ENCODE measurements at places on chromosomes 6 and 20.

GRCh38 chr6:161660666-161661571 is 387.1 kb upstream of the AGPAT4 start:
- DNase-seq = no peak

- no peak for DNase-seq
These were observed 562.3 kb upstream of the POU3F2 start for GRCh38 chr6:98272060-98272459.

DNA sequence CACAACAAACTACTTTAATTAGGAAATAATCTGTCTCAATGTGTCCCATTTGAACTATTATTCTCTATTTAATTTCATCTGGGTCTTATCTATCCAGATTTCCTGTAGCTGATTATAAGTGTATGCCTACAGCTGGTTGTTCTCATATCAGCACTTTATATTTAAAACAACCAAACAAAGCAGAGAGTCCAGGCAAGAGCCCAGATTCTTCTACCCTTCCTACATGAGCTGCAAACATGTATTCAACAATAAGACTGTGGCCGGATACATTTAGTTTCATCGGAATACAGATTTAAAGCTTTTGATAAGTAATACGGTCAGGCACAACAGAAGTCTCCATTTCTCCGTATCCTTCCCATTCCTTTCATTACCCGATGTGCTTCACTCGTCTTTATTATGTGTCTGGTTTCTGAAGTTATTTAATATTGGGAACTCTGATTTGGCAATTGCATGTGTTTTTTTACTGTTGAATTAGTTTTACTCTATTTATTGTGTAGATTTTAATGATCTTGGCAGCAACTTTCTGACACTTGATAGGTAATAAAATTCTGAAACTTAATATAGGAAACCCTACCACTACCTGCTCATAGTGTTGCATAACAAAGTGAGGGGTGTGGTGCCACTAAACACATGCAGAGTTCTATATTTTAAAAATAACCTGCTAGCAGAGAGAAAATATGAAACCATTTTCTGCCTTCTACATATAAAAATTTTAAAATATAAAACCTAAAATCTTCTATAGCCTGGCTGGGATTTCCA is 653.5 kb upstream of the PTCHD4 start:
- DNase-seq = no peak

- DNase-seq = no peak
These were observed 33.7 kb upstream of the ZNF133 start for GRCh38 chr20:18254615-18255014.

- DNase-seq = no peak
These were observed 7.2 kb downstream of the PRDM13 start for GRCh38 chr6:99613705-99614429.

GRCh38 chr6:20952699-20953474 is 418.6 kb downstream of the CDKAL1 start:
- DNase-seq = peak; percentile 70

DNA sequence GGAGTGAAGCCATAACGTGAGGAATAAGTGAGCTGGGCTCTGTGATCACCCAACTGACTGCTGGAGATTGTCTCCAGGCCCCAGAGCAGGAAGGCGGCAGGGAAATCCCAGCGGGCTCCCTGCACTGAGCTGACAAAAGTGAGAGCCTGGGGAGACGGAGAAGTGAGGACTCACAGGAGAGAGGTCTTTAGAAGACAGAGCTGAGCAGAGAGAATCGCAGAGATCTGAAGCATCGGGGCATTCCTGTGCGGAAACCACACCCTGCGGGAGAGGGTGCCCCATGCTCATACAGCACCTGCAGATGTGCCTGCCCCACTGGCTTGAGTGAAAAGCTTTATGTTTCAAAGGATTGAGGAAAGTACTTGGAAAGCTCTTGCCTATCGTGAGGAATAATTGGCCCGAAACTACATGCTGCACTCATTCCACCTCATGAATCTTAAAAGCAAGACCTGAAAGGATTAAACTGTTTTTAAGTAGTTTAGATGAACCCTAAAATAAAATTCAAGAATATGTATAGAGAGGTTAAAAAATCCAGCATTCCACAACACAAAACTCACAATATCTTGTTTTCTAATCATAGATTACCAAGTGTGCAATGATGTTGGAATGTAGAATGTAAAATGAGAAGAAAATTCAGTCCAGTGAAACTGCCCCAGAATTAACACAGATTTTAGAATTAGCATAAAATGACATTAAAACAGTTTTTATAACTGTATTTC is 17.7 kb upstream of the THBS2 start:
- no peak for DNase-seq

DNA sequence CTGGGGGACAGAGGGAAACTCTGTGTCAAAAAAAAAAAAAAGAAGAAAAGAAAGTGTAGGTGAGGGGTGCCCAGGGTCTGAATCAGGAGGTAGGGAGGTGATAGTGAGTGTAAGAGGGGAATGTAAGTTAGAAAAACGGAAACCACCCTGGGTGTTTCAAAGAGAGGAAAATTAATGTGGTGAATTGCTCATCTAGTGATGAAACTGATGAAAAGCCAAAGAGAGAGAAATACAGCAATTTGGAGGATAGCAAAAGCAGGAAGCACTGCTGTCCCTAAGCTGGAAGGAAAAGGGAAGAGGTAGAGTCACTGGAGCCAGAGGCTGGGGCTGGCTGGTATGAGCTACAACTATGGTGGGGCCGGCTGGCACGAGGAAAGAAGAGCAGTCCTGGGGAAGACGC is 85.0 kb upstream of the CEP85L start:
- DNase-seq = no peak

- DNase-seq = no peak
These were observed 40.4 kb downstream of the DUSP22 start for GRCh38 chr6:332671-333070.

DNA sequence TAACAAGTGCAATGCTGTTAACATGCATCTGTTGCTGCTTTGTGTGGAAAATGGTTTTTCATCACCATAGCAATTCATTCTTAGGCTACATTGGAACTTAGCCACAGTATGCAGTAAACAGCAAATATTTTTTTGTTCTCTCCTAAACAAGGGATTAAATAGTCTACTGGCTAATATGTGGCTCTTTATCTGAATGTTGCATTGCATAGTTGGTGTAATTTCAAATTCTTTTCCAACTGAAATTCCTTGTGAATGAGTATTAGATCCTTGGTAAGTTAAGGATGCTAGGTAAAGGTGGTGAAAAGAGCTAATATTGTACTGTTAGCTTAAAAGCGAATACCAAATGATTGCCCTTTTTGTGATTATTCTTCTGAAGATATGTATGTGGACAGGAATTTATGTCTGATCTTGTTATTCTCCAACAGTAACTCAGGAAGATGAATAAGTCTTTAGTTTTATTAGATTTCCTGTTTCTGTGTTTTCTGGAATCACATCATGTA is 958 bp downstream of the MLIP start:
- DNase-seq = no peak

DNA sequence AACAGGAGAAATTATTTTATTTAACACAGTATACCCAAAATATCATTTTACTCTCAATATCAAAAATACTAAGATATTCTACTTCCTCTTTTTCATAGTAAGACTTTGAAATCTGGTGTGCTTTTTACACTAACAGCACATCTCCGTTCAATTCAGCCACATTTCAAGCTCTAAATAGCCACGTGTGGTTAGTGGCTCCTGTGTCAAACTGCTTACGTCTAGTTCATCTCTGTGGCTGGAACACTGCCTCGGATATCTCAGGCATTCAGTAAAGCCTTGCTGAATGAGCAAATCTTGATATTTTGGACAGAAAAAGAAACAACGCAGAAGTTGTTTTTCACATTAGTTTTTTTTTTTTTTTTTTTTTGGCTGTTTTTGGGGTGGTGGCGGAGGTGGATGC is 136.1 kb downstream of the EYA4 start:
- peak; percentile 21 for DNase-seq

- peak; percentile 75 for DNase-seq
These were observed 70.1 kb downstream of the SLX4IP start for GRCh38 chr20:10504994-10505730.

DNA sequence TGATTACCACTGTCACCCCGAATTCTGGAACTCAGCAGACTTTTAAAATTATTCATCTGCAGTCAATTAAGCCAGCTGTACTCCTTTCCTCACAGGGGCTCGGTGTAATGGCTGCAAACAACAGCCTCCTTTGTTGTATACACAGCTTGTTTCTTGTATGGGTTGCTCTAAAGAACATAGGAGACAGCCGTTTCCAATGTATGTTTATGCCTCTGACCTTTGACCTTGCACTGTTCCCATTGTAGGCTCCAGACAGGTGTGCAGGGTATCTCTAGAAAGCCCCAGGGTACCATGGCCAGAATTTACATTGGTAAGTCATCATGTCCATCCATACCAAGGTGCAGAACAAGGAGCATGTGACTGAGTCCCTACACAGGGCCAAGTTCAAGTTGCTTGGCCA is 11.5 kb upstream of the TENT5A start:
- DNase-seq = no peak

GRCh38 chr6:5090603-5091002 is 5.5 kb downstream of the PPP1R3G start:
- no peak for DNase-seq

- DNase-seq = no peak
These were observed 708.6 kb upstream of the MARCKS start for GRCh38 chr6:113148566-113148965.

DNA sequence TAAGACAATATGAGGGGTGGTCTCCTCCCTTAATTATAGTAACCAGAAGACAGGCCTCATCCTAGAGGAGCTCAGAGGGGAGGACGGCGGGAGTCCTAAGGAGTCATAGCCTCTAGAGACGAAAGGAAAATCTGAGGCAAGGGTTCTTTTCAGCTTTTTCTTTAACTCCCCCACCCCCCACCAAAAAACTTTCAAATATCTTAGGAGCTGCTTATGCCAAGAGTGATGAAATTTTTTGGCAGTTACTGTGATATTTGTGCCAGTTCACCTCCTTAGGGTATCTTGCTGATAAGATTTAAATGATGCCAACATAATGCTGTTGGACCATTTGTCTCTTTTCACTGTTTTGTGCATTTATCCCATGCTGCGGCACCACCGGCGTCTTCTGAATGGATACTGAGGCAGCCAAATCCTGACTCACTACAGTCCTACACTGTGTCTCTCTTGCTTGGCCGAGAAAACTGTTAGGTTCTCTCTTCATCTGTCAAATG is 44.5 kb upstream of the DSE start:
- DNase-seq = no peak

DNA sequence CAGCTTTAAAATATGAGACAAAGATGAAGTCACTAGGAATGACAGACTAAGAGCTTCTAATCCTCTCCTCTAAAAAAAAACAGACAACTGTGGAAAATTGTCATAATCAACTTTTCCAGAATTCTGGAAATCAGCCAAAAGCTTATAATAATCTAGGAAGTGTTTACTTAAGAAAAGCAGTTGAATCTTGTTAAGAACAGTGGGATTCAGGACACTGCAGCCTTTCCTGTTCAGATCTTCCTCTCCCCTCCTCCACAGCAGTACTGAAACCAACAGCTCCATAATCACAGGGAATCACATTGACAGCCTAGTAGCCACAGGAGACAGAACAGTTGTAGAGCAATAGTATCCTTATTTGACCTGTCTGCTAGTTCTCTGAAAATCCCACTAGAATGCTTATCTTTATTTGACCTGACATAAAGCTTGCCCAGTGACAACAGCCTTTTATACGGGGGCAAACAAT is 41.6 kb downstream of the IBTK start:
- DNase-seq = no peak

GRCh38 chr20:43096126-43096930 is 93.4 kb downstream of the PTPRT start:
- DNase-seq = peak; percentile 92

GRCh38 chr20:62104791-62105345 is 17.4 kb upstream of the LSM14B start:
- DNase-seq = no peak

GRCh38 chr6:28693751-28694443 is 168.2 kb downstream of the GPX5 start:
- no peak for DNase-seq

DNA sequence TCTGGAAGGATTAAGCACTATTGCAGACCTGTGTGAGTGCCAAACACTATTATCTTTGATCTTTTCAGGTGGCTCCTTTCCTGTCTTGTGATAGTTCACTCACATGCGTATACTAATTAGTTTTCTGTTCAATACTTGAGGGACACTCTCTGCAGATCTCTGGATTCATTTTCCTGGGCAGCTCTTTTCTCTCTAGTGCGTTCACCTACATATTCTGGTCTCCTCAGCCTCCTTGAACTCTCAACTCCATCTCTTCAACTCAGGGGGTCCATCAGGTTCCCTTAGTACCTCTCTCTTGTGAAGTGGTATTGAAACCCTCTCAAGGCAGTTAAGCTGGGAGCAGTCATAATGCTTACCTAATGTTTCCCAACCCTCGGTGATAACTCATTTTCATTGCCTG is 1218.1 kb upstream of the MAP3K7 start:
- DNase-seq = no peak

- peak; percentile 45 for DNase-seq
These were observed 20.7 kb downstream of the GATA5 start for GRCh38 chr20:62454904-62455636.

- no peak for DNase-seq
These were observed 1.9 kb downstream of the ABRACL start for GRCh38 chr6:139030228-139030963.

All from right hindlimb (tissue), 1 donor.